SIG-M5 (cell line): ENCODE measurements at places on chromosomes 12 and 14.

DNA sequence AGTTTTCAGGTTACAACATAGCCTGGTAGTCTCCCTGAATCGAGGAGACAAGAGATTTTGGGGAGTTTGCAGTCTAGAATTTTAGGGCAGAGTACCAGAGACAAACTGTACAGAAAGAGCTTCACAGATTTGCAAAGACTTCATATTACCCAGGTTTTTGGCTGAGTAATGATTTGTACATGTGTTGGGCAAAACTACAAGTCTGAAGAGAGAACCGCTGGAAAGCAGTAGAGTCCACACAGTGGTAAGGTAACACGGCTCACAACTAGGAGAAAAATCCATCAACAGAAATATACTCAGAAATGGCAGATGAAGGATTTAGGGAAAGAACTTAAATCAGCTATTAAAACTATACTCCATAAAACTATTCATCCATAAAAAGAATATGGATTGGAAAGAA lies 25.7 kb downstream of the FBXO33 start:
- DNase-seq, result no peak

GRCh38 chr12:52032804-52033445 lies 18.3 kb upstream of the NR4A1 start:
- peak; percentile 77 for DNase-seq

GRCh38 chr12:73308079-73308478 lies 1035.9 kb downstream of the TRHDE start:
- no peak for DNase-seq

DNA sequence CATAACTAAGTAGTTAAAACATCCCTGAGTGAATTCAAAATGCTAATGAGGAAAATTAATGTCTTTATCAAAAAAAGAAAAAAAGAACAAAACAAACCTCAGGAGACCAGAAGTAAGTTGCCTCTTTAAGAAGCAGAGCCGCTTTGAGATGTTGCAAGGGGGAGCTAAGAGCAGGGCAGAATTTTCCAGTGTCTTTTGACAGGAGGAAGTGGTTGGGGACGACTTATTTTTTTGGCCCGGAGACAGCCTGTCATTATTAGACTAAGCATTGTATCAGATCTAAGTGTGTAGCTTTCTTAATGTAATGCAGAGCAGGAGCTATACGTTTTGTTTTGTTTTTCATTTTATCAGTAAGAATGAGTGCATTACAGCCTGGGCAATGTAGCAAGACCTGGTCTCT lies 206.6 kb downstream of the CACNA1C start:
- DNase-seq, result peak; percentile 28
